ENCODE measurements at places on chromosomes 4 and X. TPM values are rescaled to one million over a fixed set of nuclear protein-coding genes. Genes with fewer than 3 reads are reported as not detected.

GRCh38 chr4:5510504-5510903 is 197.9 kb downstream of the EVC2 start:
- DNase-seq: no peak

DNA sequence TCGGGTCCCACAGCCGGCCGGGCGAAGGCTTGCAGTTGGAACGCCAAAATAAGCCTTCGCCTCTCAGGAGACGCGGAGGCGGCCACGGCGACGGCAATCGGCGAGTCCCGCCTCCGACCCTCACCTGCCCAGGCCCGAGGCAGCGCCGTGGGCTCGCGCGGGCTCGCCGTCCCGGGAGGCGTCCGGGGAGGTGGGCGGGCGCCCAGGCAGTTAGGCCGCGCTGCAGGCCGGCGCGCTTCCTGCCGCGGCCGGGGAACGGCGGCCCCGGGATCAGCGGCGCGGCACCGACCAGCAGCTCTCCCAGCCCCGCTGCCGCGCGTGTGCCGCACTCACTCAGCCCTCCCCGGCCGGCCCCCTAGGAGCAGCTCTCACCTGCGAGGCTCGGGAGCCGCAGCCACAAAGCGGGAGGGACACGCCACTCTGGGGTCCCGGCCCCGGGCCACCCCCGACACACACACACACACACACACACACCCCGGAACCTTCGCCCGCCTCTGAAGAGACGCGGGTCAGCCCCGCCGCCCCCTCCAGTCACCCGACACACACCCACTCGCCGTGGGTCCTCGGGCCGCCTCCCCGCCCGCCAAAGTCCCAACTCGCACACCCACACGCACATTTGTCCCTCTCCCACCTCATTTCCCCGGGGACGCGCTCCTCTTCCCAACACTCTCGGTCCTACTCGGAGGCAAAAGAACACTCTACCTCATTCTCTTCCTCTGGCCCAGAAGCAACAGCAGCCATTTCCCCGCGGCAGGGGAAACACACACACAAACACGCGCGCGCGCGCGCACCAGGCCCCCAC is at the start of gene CNOT6L:
TSS of gene CNOT6L (minus strand) at position 767 of the 802 bp plus-strand sequence. CDS start at position 707, 60 bp downstream.
- DNase-seq: peak; percentile 72

- DNase-seq: no peak
These were observed 160.0 kb downstream of the SPCS3 start for GRCh38 chr4:176479767-176480166.

DNA sequence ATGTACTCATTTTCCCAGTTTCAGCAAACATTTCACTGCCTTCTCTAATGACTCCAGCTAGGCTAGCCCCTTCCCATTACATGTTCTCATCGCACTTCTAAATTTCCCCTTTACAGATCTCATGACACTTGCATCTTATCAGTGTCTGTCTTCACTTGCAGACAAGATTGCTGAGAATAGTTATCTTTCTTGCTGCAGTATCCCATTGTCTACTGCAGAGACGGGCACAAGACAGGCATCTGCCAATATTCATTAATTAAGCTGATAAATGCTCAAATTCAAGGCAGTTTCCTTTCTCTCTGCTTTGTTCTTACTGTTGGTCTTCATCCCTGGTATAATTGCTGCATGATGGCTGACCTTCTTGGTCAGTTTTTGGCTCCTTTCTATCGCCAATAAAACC is 175.9 kb downstream of the ANTXR2 start:
- no peak for DNase-seq

Gene UGT2A1
- total RNA-seq: 0.42 TPM

Gene ADGRG2
- 7.8 TPM for total RNA-seq

DNA sequence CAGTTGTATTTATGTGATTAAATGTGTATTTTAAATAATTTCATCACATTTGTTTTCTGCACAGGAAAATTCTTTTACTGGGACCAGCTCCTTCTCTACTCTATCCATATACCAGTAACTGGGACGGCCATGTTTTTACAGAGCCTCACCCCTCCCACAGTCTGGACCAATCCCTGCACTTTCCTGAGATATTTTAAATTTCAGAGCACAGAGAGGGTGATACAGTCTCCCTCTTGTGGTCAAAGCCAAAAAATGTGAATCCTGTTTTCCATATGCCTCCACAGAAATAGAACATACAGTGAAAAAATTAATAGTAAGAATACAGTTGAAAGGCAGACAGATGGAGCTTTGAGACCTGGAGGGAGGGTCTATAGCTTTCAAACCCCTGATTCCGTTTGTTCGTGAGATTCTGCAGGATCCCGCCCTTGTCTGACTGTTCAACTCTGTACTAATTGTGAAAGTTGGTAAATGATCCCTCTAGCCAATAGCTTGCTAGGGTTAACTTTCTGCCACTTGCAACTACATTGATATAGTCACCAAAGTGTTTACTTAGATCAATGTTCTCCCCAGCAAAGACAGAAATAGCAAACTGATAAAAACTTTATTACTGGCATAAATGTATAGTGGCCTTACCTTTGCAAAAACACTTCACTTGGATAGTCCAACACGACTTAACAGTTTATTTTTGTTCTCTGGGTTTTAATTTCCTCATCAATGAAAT is 172.2 kb downstream of the PPARGC1A start:
- peak; percentile 59 for DNase-seq

Gene EDNRA
- total RNA-seq: 1.1 TPM
